ENCODE measurements at places on chromosomes 13 and 19.

DNA sequence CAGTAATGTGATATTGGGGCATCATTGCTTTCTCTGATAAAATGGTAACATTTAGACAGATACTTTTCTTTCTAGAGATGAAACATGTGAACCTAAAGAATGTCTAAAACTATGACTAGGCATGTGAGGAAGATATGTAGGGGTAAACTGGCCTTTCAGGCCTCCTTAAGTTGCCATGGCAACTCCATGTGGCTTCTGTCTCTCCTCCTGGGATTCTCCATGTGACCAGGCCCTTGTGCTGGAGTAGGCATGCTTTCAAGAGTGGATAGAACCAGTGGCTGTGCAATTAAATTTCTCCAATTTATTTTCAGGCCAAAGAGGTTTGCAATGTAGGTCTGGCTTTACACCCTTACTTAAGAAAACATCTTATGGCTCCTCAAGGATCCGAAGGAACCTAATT is 130.8 kb downstream of the OLFM4 start:
- DNase-seq, result no peak

DNA sequence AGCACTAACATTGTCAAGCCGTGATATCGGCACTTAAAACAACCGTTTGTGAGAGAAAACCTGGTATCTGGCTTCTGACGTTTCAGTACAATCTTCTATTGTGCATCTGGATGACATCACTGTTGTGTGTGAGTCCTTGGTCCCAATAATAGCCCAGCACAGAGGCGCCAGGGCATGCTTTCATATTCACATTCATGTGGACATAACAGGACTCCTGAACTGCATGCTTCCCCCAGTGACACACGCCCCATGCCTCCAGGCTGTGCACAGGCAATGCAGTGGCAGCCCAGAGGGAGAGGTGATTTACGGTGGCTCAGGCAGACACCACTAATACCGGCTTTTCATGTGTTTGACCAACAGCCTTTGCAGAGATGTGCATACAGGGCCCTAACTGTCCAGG is 58.1 kb downstream of the MRPL57 start:
- DNase-seq, result no peak

- no peak for DNase-seq
Measured at GRCh38 chr19:36409841-36410240, 8.6 kb downstream of the ZFP82 start.

DNA sequence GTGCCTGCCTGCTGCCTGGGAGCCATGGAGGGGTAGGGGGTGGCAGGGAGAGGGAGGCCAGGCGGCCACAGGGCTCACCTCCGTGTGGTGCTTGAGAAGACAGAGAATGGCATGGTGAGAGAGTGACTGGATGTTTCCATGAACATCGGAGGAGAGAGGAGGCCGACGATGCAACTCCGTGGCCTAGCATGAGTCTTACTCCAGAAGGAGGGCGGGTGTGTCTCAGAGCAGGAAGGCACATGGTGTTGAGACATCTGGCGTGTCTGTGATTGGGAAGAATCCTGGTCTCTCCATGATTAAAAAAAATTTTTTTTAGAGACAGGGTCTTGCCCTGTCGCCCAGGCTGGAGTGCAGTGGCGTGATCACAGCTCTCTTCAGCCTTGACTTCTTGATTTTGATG is 5.1 kb downstream of the IRGC start:
- no peak for DNase-seq

Data from NCI-H1436 treated with DMSO at 0.1 percent for 48 hours (cell line).